ENCODE measurements at places on chromosomes 11 and 22. TPM values are rescaled to one million over a fixed set of nuclear protein-coding genes. Genes with fewer than 3 reads are reported as not detected.

- DNase-seq = no peak
Measured at GRCh38 chr11:134047586-134047999, 21.3 kb upstream of the JAM3 start.

GRCh38 chr11:121591405-121592033, 138.8 kb upstream of the SORL1-AS1 start:
- DNase-seq = peak; percentile 87

DNA sequence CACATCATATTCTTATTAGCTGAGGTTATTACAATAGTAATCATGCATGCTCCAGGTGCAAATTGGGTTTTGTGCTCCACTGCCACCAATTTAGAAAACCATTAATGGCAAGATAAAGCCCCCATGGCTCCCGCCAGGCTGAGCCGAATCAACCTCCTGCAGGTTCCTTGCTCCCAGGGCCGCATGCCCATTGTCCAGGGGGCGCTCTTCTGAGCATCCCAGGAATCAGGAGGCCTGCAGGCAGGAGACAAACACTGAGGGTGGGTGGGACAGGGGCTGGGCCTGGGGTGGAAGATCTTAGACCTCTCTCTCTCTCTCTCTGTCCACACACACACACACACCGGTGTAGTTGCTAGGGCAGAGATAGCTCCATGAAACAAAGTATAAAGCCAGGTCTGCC, 57.4 kb downstream of the BUD13 start:
- DNase-seq = no peak

DNA sequence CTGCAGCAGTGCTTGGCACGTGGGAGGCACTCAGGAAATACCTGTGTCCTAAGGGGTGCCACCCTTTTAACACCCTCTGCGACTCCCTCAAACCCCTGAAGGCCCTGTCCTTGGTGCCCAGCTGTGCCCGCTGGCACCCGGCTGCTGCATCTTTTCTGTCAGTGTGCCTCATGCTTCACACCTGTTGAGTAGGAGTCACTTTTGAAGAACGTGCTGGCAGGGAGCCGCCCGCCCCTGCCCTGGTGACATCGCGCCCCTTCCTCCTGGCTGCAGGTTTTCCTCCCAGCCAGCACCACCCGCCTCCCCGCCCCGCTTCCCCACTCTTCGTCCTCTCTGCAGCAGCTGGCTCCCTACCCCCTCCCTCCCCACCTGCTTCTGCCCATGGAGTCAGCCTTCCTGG, 17.8 kb downstream of the FRMD8 start:
- no peak for DNase-seq

The CCDC157 gene
- total RNA-seq = 3.3 TPM

DNA sequence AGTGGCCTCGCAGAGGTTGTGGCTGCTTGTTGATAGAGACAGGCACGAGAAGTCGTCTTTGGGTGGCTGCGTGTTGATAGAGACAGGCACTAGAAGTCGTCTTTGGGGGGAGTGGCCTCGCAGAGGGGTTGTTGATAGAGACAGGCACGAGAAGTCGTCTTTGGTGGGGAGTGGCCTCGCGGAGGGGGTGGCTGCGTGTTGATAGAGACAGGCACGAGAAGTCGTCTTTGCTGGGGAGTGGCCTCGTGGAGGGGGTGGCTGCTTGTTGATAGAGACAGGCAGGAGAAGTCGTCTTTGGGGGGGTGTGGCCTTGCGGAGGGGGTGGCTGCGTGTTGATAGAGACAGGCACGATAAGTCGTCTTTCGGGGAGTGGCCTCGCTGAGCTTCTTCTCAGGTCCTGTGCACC, 328.8 kb downstream of the TBC1D22A start:
- DNase-seq = no peak

- DNase-seq = no peak
Measured at GRCh38 chr11:35798423-35798822, 135.8 kb downstream of the TRIM44 start.

DNA sequence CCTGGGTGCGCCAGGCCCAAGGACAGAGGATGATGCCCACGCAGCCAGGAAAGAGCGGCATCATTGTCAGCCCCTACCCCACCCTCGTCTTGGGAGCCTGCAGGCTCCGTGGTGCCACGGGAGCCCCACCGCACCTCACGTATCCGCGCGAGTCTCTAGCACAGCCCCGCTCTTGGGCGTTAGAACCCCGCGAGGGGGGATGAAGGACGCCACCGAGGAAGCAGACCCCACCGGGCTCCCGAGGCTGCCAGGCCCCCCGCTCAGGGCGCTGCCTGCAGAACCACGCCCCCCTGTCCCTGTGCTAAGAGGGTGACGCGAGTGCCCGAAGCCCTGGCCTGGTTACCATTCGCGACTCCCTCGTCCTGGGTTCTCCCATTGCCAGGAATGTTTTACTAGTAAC, 52.3 kb upstream of the MS4A8 start:
- no peak for DNase-seq

The SCGB2A2 gene
- total RNA-seq = not detected

The ASRGL1 gene
- 10.2 TPM for total RNA-seq

DNA sequence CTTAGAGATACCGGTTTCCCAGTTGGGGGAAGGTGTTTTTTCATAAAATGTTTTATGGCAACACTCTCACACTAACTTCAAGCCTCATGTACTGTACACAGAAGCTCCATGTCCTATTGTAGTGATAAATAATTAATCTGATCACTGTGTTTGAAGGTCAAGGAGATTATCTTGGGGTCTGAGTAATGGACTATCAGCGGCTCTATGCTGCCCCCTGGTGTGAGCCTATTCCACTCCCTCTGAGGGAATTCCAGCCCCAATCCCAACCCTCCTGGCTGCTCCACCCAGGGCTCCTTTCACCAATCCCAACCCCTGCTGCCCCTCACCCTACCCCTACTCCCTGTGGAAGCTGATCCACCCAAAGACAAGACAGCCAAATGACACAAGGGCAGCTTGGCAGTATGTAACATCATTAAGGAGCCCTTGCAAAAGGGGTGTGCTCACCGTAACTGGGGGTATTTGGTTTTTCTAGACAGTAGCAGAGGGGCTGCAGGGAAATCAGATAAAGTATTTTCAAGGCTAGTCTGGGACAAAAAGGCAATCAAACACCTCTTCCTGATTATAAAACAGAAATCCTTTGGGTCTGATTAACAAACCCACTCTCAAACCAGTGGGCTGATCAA, 22.3 kb downstream of the HPS4 start:
- DNase-seq = peak; percentile 41

- DNase-seq = no peak
Measured at GRCh38 chr22:22583030-22583429, 24.0 kb upstream of the PRAME start.

DNA sequence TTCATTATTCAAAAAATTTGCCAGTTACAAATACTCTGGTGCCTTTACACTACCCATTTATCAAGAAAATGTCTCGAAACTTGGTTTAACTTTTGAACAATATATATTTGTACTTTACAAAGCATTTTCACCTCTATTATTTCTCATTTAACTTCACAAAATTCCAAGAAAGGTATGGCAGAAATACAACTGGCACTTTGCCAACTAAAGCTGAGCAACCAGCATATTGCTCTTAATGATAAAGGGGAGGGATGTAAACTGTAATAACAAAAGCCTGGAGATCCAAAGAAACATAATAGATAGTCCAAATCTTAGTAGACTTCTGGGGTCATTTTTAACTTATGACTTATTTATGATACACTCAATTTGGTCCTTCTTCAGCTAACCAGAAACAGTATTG, 7.7 kb downstream of the PITPNB start:
- no peak for DNase-seq

DNA sequence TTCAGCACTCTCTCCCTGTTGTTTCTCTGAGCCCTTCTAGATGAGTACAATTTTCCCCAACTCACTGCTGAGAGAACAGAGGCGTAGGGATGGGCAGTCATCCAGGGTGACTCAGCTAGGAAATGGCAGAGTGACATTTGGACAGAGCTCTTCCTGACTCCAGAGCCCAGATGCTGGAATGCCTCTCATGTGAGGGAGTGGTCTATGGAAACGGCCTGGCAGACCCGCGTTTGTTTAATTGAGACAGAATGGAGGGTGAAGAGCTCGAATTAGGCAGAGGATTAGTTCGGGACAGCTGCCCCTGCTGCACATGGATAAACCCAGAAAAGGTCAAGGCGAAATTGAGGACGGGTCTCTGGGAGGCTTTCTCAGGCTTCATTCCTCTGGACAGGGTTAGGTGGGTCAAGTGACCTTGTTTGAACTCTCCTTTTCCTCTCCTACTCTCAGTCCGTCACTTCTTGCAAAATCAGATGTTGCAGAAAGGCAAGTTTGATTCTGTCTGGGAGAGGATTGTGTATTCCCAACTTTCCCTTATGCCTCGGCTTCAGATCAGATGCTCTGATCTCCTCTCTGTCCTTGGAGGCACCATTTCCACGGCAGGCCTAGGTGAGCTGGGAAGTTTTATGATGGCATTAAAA, 7.6 kb upstream of the LMO2 start:
- DNase-seq = no peak

DNA sequence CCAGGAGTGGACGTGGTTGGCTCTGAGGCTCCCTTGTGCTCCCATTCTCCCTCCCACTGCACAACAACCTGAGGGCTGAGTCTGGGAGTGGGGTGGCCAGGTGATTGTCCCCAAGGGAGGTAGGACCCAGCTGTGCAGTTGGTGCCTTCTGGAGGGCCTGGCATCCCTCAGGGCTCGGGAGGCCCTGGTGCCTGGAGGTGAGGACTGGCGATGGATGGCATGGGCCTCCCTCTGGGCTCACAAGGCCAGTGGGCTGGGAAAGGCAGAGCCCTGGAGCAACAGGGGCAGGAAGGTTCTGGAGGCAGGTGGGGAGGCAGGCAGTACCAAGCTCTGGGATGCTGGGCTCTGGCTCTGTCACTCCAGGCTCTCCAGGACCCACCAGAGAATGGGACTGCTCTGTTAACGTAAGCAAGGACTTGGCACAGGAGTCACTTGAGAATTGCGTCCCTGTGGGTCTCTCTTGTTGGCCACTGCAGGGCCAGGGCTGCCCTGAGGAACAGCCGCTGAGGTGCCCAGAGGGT, 114.2 kb downstream of the KCNQ1OT1 start:
- DNase-seq = no peak

The TYR gene
- total RNA-seq = not detected

- no peak for DNase-seq
Measured at GRCh38 chr11:12353534-12353933, 23.8 kb upstream of the PARVA start.

DNA sequence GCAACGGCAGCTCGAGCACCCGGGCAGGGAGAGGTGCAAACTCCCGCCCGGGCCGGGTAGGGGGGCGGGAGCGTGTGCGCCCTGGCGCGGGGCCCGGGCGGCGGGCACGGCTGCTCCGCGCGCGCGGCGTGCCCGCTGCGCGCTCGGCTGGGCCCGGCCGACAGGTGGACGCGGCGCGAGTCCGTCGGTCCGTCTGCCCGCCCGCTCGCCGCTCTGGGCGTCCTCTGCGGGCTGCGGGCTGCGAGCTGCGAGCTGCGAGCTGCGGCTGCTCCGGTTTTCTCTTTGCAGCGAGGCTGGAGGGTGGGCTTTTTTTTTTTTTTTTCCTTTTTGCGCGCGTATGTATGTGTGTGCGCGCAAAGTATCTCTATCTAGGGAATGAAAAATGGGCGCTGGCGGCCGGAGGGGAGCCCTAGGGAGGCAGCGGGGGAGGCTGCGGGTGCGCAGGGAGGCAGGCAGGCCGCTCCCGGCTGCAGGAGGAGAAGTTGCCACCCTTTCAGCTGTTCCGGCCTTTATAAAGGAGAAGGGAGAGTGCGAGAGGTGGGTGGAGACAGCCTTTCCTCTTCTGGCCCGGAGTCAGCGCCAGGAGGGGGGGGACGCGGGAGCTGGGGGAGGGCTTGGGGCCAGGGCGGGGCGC, at the start of gene PDGFB:
Gene PDGFB, minus strand, starts transcription at position 487 of the 634 bp plus-strand sequence. CDS start 1,019 bp downstream, outside the sequence.
- DNase-seq = no peak

- DNase-seq = no peak
Measured at GRCh38 chr11:78071717-78072116, 7.9 kb downstream of the NDUFC2 start.

DNA sequence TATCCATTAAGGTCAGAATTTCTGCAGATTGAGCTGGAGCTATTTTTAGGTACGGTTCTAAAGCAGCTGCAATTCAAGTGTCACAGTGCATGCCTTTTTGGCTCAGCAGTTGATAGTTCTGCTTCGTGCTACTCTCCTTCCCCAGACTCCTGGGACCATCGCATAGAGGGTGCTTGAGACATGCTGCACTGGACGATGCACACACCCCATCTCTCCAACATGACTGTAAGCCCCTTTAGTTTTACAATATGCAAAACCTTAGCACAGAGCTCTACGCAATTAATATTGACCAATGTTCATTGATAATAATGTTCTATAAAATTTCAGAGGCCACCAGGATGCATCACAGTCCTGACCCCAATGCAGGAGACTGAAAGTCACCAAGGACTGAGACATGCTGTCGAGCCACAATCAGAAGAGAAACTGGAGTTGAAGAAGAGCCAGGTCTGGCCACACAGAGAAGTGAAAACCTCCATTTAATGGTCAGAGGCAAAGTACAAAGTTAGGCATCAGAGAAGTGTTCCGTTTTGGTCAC, 120.9 kb upstream of the ZC3H12C start:
- DNase-seq = peak; percentile 80

- no peak for DNase-seq
Measured at GRCh38 chr22:17949642-17950473, 74.5 kb downstream of the MICAL3 start.

DNA sequence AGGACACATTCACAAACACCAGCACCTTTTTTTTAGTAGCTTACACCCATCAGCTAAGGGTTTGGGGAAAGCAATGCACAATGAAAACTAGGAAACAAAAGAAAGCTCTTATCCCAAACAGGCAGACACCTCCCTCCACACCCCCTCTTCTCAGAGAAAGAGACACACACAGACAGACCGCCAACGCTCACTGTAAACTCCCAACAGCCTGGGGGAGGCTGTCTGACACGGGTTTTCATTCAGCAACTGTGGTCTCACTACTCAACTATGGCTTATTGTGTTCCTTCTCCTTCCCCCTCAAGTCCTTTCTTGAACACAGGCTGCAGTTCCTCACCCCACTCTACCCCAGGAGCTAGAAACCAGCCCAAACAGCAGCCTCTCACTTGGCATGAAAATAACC, 123.4 kb downstream of the C11orf58 start:
- DNase-seq = no peak

The CTSF gene
- not detected for total RNA-seq

DNA sequence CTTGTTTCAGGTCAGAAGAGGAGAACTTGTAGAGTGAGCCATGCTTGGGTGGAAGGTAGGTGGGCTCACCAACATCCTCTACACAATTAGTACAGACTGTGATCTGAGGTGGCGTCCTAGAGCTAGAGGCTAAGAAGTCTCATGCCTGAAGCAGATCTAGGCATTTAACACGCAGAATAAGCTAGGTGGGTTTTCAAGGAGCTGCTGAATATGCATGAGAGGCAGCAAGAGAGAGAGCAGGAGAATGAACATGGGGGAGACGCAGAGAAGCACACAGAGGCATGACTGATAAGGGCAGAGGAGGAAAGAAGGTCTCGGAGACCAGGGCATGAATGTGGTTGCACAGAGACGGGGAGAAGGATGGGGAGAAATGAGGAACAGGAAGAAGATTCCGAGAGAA, 36.8 kb upstream of the JAM3 start:
- no peak for DNase-seq
